Activated naive CD8-positive, alpha-beta T cell treated with anti-CD3 and anti-CD28 coated beads for 36 hours (primary cell): ENCODE measurements at places on chromosomes 5 and 9.

DNA sequence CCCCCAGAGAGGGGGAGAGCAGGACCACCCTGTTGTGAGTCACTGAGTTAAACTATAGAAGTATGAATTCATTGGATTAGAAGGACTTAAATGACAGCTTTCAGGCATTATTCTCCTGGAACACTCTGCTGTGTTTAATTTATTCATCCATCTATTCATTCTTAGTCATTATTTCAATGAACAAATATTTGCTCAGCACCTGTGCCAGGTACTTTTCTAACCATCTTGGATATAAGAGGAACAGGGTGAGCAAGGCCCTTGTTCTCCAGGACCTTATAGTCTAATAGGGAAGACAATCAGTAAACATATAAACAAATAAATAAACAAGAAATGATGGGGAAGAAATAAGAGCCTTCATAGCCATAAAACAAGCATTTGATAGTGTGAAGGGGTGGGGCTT is 483.9 kb upstream of the BRINP1 start:
- H3K27me3 ChIP-seq: peaks cover 3% of the 10 kb centered on the region
- no peak overlapping the region for H3K27ac ChIP-seq
- DNase-seq: no peak
- no peak overlapping the region for H3K4me3 ChIP-seq
- no peaks in the 10 kb centered on the region for H3K36me3 ChIP-seq
- H3K4me1 ChIP-seq: no peaks in the 10 kb centered on the region

- no peak for DNase-seq
- no peak overlapping the region for H3K4me3 ChIP-seq
- no peaks in the 10 kb centered on the region for H3K4me1 ChIP-seq
- H3K27me3 ChIP-seq: no peaks in the 10 kb centered on the region
- H3K27ac ChIP-seq: no peak overlapping the region
These were observed 118.1 kb downstream of the SLIT3 start for GRCh38 chr5:169182797-169183196.

DNA sequence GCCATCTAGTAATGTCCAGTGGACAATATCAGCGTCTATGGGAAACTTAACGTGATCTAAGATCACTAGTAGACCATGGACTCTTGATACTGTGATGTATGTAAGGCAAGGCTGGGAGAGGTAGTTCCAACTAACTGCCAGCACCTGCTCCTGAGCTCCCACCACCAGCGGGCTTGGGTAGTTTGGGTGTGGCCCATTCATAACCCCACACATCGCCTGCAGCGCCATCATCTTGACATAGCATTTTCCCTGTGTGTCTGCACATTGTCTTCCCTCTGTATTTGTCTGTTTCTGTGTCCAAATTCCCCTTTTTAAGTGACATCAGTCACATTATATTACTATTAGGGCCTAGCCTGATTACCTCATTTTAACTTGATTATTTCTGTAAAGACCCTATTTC is 28.1 kb upstream of the GSN start:
- H3K27ac ChIP-seq: no peak overlapping the region
- no peaks in the 10 kb centered on the region for H3K27me3 ChIP-seq
- no peak overlapping the region for H3K4me3 ChIP-seq
- no peaks in the 10 kb centered on the region for H3K4me1 ChIP-seq
- no peak for DNase-seq

- peak overlapping the region; percentile 92 for H3K27ac ChIP-seq
- H3K27me3 ChIP-seq: no peaks in the 10 kb centered on the region
- peak overlapping the region; percentile 52 for H3K4me3 ChIP-seq
- DNase-seq: peak; percentile 30
- peaks cover 75% of the 10 kb centered on the region for H3K4me1 ChIP-seq
- peaks cover 84% of the 10 kb centered on the region for H3K36me3 ChIP-seq
These were observed 132.2 kb downstream of the CDC42SE2 start for GRCh38 chr5:131396015-131396414.

DNA sequence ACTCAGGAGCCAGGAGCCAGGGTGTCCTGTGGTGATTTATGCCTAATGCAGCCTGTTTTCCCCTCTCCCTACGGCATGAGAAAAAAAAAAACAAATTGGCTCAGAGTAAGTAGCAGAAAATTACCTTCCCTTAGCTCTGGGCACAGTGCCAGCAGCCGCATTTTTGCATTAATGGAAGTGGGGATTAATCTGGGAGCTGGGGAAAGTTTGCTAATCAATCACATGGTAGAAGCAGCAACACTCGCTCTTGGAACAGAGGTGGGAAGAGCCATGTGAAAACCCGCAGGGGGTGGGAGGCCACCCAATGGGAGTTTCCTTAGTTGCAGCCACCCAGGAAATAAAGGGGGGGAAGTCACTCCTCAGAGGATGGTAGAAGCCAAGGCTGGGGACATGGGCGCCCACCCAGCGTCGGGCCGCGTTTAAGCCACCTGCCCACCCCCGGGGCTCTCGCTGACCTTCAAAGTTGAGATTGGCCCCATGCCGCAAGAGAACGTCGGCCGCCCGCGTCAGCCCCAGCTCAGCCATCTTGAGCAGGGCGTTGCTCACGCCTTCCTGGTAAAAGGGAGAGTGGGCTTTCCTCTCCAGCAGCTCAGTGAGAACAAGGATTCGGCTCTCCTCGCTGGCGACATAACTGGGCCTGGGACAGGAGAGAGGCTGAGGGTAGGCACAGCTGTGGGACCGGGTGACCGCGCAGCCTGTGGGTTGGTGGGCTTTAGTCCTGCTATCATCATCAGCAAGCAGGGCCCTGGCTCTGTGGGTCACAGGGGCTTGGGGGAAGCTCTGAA is 1.7 kb downstream of the ASB6 start:
- H3K4me3 ChIP-seq: peak overlapping the region; percentile 84
- H3K36me3 ChIP-seq: peaks cover 14% of the 10 kb centered on the region
- H3K4me1 ChIP-seq: peaks cover 11% of the 10 kb centered on the region
- no peak overlapping the region for H3K27ac ChIP-seq
- H3K27me3 ChIP-seq: no peaks in the 10 kb centered on the region

GRCh38 chr5:52356311-52356918 is 431.3 kb upstream of the ITGA1 start:
- H3K27me3 ChIP-seq: no peaks in the 10 kb centered on the region
- H3K27ac ChIP-seq: no peak overlapping the region
- DNase-seq: no peak
- no peaks in the 10 kb centered on the region for H3K36me3 ChIP-seq

DNA sequence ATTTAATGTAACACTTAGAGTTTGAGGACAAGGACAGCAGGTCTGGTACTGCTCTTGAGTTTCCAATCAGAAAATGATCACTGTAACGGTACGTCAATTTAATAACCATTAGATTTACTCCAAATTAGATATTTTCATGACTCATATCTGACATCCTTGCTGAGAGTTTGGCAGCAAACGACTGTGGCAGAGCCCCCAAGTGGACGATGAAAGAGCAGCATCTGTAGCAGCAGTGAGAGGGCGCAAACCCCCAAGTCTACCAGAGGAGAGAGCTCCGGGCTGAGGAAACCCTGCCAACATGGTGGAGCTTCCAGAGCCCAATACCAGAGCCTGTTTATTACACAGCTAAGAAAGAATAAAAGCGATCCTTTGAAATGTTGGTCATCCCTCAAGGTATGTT is 73.2 kb upstream of the EPB41L4A start:
- peak; percentile 19 for DNase-seq
- H3K4me3 ChIP-seq: no peak overlapping the region
- H3K4me1 ChIP-seq: no peaks in the 10 kb centered on the region
- H3K27me3 ChIP-seq: peaks cover 48% of the 10 kb centered on the region
- no peaks in the 10 kb centered on the region for H3K36me3 ChIP-seq

GRCh38 chr9:10000669-10001068 is 612.1 kb downstream of the PTPRD start:
- no peak overlapping the region for H3K27ac ChIP-seq
- H3K36me3 ChIP-seq: no peaks in the 10 kb centered on the region
- no peak for DNase-seq
- H3K27me3 ChIP-seq: no peaks in the 10 kb centered on the region

DNA sequence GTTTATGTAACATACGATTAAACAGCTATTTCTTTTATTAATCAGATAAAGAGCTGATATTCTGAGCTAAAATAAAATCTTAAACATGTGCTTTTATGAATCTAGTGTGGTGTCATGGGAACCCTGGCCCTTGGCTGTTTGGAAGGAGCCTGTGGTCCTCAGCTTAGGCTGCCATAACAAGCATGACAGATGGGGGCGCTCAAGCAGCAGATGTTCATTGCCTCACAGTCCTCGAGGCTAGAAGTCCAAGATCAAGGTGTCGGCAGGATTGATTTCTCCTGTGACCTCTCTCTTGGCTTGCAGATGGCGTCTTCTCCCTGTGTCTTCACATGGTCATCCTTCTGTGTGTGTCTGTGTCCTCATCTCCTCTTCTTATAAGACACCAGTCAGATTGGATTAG is 448.2 kb downstream of the GADD45G start:
- no peak overlapping the region for H3K4me3 ChIP-seq
- peaks cover 26% of the 10 kb centered on the region for H3K27me3 ChIP-seq
- no peak for DNase-seq
- no peaks in the 10 kb centered on the region for H3K4me1 ChIP-seq
- no peak overlapping the region for H3K27ac ChIP-seq

DNA sequence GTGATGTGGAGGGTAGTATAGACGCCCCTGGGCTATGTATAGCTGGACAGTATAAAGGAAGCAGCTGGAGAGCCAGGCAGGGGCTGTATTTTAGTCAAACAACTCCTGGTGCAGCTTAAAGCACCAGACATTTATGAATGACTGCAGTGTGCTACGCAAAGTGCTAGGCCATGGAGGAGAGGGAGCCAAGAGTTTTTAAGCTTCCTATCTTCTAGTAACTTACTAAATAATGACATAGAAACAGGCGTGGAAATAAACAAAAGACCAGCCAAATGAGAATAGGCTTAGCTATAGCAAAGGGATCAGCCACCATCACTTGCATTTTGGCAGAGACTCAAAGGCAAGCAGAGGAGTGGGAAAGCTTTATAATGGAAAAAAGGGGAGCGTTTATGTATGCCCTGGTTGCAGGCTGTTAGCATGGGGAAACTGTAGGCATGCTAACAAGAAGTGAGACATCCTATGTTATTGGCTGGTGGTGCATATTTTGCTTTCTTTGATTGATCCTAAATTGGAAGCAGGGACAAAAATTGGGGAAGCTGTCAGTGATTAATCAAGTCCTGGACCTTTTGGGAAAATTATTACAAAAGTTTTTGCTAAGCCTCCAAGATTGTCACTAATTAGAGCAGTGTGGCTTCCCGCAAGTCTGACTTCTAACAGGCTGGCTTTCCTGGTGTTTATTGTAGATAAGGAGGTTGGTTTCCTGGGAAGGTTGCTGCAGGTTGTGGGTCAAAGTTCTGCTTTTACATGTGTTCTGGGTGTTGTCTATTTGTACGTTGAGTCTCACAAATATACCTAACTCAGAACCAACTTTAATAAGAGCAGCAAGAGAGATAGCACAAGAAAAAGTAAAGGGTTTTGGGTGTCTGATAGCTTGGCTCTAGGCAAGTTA is 46.6 kb downstream of the RAB3C start:
- H3K4me1 ChIP-seq: no peaks in the 10 kb centered on the region
- H3K4me3 ChIP-seq: no peak overlapping the region
- peaks cover 8% of the 10 kb centered on the region for H3K27me3 ChIP-seq
- H3K27ac ChIP-seq: no peak overlapping the region

GRCh38 chr5:131634666-131634995 is 398 bp downstream of the RAPGEF6 start:
- H3K4me1 ChIP-seq: peaks cover 24% of the 10 kb centered on the region
- peak overlapping the region; percentile 98 for H3K27ac ChIP-seq
- H3K27me3 ChIP-seq: no peaks in the 10 kb centered on the region
- DNase-seq: peak; percentile 67
- H3K4me3 ChIP-seq: peak overlapping the region; percentile 96

DNA sequence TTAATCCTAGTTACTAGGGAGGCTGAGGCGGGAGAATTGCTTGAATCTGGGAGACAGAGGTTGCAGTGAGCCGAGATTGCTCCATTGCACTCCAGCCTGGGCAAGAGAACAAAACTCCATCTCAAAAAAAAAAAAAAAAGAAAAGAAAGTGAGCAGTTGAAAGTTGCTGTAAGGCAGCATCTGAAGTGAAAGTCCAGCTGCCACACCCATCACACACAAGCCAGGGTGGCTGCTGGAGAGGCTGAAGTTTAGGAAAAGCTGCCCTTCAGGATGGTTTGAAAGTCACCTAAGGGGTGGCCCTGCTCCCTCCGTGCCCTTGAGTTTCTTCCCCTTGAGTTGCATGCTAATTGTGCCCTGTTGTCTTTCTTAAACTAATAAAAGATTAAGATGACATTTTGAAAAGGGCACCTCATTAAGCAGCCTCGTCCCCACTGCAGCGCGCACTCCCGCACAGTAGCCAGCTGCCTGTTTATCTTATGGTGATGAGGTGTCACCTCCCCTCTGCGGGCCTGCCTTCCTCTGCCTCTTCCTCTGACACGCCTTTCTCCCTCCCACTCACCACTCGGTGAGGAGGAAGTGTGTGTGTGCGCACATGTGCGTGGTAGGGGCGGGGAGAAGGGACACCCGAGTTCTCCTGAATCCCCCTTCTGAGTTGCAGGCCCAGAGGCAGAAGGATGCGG is 104.2 kb upstream of the PANK3 start:
- peaks cover 9% of the 10 kb centered on the region for H3K4me1 ChIP-seq
- H3K27ac ChIP-seq: peak overlapping the region; percentile 74
- peak overlapping the region; percentile 51 for H3K4me3 ChIP-seq
- DNase-seq: peak; percentile 53

DNA sequence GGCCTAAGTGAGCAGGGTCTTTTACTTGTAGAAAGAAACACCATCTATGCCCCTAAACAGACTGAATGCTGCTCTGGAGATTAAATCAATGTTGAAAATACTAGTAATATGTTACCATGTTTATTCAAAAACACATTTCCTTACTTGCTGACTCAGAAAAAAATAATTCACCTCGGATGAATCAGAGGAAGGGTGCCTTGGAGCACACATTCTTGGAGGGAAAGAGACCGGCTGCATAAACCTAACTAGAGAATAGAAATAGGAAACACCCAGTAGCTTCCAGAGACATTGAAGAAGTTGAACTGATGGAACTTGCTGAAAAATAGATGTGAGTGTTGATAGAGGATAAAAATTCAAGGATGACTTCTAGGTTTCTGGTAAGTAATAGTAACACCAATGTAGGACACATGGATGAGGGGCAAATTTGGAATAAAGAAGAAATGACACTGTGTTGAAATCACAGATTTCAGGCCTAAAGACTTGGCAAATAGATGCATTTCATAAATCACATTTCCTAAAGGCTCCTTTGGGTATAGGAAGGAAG is 76.9 kb upstream of the MINAR2 start:
- H3K36me3 ChIP-seq: no peaks in the 10 kb centered on the region
- no peak overlapping the region for H3K4me3 ChIP-seq
- DNase-seq: no peak
- no peaks in the 10 kb centered on the region for H3K4me1 ChIP-seq

DNA sequence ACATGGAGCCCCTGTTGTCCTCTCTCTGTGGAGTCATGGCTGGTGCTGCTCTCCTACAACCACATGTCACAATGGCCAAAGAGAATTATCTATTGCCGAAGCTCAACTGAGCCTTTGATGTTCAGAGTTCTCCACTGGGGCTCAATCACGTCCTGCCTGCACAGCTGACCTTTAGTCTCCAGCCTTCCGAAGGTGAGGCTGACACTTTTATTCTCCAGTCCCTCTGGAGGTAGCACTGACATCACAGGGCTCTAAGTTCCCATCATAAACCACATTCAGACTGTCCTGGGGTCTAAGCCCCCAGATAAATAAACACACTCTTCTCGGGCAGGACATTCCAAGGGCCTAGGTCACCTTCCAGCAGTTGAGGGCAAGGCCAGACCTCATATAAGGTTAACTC is 23.4 kb downstream of the ADCY2 start:
- H3K36me3 ChIP-seq: no peaks in the 10 kb centered on the region
- no peak overlapping the region for H3K4me3 ChIP-seq
- H3K27me3 ChIP-seq: peaks cover 17% of the 10 kb centered on the region
- H3K27ac ChIP-seq: no peak overlapping the region
- DNase-seq: no peak
